ENCODE measurements at places on chromosomes 2 and 18.

GRCh38 chr2:201057087-201057521 lies 14.4 kb downstream of the HYCC2 start:
- DNase-seq: no peak

GRCh38 chr18:46632401-46633071 lies 24.5 kb downstream of the LOXHD1 start:
- no peak for DNase-seq

GRCh38 chr2:204738721-204739120 lies 193.4 kb downstream of the PARD3B start:
- no peak for DNase-seq

- no peak for DNase-seq
These were observed 12.6 kb downstream of the USP37 start for GRCh38 chr2:218555527-218555926.

DNA sequence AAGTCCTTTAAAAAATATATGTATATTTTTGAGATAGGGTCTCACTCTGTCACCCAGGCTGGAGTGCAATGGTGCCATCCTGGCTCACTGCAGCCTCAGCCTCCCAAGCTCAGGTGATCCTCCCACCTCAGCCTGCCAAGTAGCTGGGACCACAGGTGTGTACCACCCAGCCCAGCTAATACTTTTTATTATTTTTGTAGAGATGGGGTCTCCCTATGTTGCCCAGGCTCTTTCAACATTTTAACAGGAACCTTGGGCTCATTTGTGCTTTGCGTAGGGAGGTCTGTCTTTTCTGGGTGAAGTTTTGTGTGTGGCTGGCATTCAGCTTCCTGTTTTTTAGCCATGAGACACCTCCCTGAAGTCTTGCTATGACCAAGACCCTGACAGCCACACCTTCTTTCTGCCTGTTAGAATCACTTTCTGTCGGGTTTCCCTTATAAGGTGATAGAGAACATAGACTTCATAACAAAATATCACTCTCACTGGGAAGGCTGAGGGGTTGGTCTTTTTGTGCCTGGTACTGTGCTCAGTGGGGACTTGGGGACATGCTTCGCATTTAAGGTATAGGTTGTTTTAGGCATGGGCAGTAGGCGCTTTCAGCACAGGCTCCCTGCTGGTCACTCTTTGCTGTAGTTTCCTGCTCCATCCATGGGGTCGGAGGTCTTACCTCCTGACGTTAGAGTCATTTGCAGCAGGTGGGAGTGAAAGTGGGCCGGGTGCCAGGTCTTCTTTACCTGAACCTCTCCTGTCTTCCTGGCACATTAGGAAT lies 3.4 kb downstream of the RAB31 start:
- no peak for DNase-seq

GRCh38 chr2:194346193-194346592 lies 1310.8 kb upstream of the SLC39A10 start:
- no peak for DNase-seq

DNA sequence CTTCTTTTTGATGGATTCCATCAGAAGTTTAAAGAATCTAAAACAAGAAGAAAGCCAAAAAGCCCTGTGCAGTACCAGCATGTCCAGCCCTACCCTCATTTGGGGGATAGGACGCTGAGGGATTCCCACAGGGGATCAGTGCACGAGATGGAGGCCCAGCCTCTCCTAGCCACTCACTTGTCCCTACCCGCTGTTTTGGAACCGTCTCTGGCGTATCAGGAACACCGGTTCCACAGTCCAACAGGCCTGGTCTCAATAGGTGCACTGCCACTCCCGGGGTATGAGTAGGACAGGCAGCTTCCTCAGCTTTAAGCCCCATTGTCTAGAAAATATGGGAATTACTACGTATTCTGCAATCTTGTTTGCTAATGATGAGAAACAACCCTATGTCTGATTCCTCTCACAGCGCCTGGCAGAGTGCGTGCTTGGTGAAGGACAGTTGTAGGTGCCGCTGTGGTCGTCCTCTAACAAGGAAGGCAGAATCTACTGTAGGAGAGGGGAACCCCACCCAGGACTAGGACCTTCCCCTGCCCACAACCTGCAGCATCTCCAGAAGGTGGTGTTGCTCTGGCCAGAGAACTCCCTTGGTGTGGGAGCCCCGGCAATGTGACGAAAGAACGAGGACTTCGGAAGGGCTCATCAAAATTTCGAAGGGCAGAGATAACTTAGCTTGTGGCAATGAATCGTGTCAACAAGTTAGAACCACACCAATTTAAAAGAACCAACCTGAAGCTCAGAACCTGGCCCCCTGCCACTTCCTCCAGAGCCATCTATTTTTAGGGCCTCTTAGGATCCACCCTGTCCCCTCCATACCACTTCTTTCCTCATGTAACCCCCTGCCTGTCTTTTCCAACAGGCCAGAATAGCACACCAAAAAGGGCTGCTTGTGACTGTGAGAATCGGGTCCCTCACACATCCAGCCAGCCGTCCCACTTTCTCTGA lies 71.7 kb downstream of the POLR1A start:
- DNase-seq: no peak

GRCh38 chr2:97728091-97728731 lies 14.8 kb downstream of the ZAP70 start:
- no peak for DNase-seq

DNA sequence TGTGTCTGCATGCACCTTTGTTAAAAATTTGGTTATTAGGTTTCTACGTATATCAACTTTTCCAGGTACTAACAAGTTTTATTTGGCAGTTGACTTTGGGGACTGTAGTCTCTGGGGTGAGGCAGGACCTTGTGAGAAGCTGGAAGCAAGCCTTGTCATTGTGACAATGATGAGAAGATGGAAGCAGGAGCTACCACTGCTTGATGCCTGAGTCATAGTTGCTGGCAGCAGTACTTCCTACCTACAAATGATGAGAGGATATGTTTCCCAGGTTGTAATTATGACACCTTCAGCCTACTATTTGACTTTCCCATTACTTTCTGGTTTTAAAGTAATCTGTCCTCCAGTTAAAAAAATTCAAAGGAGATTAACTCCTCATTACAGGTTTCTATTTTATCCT lies 516.3 kb downstream of the NRXN1 start:
- DNase-seq: no peak

DNA sequence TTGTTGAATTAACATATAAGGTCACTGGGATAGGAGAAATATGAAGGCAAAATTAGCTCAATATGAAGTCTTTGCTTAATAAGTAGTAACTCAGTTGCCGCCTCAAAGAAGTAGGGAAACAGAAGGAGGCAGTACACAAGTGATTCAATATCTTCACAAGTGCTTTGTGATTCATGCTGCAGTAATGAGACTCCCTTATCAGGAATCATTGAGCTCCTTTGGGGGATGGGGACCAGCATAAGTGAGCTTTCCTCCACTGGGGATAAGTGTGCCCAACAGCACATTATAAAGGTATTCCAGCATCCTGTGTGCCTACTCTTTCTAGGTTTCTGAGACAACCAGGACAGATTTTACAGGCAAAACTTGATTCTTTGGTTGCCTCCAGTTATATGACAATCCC lies 323.4 kb upstream of the UBE2E3 start:
- no peak for DNase-seq

- no peak for DNase-seq
These were observed 600.6 kb downstream of the RNF144A start for GRCh38 chr2:7517851-7518250.

DNA sequence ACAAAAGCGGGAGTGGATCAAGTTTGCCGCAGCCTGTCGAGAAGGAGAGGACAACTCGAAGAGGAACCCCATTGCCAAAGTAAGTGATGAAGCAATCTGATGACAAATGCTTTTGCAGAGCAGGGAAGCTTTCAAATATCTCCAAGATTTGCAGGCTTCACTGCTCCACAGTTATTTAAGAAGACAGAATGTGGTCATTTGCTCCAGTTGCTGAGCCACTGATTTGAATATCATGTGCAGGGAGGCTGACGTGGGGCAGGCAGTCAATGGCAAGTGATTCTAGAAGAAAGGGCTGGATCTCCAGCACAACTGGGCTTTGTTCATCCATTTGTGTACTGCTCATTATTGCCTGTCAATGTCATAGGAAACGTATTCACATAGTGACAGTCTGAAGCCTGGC lies 10.2 kb downstream of the DSG4 start:
- DNase-seq: no peak

DNA sequence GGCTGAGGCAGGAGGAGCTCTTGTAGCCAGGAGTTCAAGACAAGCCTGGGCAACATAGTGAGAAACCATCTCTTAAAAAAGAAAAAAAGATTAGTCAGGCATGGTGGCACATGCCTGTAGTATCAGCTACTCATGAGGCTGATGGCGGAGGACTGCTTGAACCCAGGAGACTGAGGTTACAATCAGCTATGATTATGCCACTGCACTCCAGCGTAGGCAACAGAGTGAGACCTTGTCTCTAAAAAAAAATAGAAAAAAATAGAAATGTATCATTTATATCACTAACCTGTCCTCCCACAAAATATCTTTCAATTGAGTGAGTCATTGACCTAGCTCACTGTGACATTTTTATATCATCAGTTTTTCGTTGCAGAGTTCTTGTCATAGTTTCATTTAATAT lies 152.5 kb downstream of the DTNA start:
- no peak for DNase-seq

DNA sequence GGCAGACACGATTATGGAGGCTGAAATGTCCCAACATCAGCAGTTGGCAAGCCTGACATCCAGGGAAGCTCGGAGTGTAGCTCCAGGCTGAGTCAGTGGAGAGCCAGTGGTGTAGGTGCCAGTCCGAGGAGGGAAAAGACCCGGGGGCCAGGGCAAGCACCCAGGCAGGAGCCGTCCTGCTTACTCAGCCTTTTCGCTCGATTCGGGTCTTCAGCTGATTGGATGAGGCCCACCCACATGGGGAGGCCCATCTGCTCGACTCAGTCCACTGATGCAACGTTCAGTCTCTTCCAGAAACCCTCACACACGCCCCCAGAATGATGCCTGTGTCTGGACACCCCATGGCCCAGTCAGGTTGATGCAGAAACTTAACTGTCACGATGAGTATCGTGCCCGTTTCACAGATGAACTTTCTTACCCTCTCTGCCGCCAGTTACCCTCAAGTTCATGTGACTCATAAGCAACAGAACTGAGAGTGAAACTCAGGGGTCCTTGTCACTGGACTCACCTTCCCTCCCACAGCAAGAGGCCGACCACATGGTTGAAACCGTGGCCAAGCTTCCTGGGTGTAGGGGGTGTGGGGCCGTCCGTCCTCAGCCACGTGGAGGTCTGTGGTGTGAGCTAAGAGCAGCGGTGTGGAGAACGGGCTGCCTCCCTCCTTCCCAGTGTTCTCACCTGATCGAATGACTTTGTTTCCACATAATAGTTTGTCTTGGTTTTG lies 197.4 kb upstream of the HDAC4 start:
- no peak for DNase-seq

- DNase-seq: peak; percentile 21
These were observed 52.1 kb downstream of the CYRIA start for GRCh38 chr2:16613539-16614011.

GRCh38 chr2:210169516-210170195 lies 1.6 kb downstream of the KANSL1L start:
- DNase-seq: no peak

GRCh38 chr2:171723716-171724683 lies 36.7 kb downstream of the DYNC1I2 start:
- DNase-seq: no peak

GRCh38 chr2:207749873-207750272 lies 19.8 kb downstream of the FZD5 start:
- no peak for DNase-seq

- peak; percentile 30 for DNase-seq
These were observed 177.7 kb downstream of the TMEM247 start for GRCh38 chr2:46657042-46657504.

GRCh38 chr2:193240752-193241151 lies 1046.0 kb upstream of the TMEFF2 start:
- DNase-seq: no peak

GRCh38 chr2:166082736-166083135 lies 45.1 kb downstream of the SCN1A start:
- DNase-seq: no peak

- DNase-seq: no peak
These were observed 20.9 kb downstream of the MTCL1 start for GRCh38 chr18:8726281-8726680.

GRCh38 chr2:105883911-105884694 lies 139.4 kb downstream of the NCK2 start:
- no peak for DNase-seq

GRCh38 chr2:113981404-113982134 lies 91.7 kb downstream of the ACTR3 start:
- no peak for DNase-seq

- no peak for DNase-seq
These were observed 174.8 kb downstream of the BCL2 start for GRCh38 chr18:63144748-63145147.

DNA sequence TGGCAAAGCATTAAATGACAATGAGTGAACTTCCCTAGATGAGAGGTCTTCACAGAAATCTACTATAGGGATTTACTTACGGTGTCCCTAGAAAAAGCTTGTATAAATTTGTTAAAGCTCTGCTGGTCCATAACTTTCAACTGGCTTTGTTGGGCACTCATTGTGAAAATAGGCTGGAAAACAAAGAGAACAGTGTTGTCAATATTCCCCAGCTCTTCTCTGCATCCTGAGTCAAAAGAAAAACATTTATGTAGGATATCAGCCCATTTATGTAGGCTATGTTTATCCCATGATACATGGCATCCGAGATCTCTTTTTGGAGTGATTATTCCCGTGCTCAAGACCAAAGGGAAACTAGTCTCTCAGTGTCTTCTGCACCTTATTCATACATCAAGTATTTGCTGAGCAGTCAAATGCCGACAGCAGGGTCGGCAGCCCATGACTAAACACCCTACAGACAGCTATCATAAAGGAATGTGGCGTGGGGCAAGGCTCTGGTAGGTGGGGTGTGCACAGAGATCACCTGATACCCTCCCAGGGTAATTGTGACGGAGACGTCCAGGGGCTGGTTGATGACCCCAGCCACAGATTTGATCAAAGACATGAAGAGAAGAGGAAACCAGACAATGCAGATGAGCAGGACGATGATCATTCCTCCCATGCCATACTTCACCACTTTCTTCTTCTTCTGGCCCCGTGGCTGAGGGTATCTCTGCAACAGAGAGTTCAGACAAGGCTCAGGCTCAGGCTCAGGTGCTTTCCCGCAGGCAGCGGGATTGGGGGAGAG lies 155.9 kb downstream of the NAPG start:
- no peak for DNase-seq

DNA sequence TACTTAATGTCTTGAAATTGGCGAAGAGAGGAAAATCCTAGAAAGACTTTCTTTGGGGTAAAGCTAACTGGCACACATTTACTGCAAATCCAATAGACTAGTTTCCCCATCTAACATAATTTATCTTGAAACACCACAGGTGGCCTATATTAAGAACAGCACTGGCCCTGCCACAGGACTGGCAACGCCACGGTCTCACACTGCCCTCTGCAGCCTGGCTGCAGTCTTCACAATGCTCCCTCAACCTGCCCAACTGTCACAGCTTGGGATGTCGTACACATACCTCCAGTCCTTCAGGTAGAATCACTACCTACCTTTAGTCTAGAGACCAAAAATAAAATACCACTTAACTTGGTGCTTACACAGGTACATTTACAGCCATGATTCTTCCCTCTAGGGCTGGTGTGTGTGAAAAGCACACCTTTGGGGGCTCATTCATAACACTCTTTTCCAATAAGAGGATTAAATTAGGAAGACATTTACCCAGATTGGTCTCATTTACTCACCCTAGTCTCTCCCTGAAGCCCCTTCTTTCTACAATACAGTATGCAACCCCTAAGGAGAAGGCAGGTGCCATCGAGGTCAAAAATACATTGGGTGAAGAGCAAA lies 222.2 kb downstream of the C1D start:
- peak; percentile 9 for DNase-seq

GRCh38 chr18:56107821-56108477 lies 520.0 kb upstream of the TCF4 start:
- no peak for DNase-seq
